Left lung (tissue), 14 donors: ENCODE measurements at places on chromosomes 5 and 9. TPM values are rescaled to one million over a fixed set of nuclear protein-coding genes. Genes with fewer than 3 reads are reported as not detected.

- H3K4me3 ChIP-seq: no peak overlapping the region
- DNase-seq: no peak
- no peaks in the 10 kb centered on the region for H3K27me3 ChIP-seq
These were observed 26.6 kb downstream of the IDNK start for GRCh38 chr9:83649515-83649914.

DNA sequence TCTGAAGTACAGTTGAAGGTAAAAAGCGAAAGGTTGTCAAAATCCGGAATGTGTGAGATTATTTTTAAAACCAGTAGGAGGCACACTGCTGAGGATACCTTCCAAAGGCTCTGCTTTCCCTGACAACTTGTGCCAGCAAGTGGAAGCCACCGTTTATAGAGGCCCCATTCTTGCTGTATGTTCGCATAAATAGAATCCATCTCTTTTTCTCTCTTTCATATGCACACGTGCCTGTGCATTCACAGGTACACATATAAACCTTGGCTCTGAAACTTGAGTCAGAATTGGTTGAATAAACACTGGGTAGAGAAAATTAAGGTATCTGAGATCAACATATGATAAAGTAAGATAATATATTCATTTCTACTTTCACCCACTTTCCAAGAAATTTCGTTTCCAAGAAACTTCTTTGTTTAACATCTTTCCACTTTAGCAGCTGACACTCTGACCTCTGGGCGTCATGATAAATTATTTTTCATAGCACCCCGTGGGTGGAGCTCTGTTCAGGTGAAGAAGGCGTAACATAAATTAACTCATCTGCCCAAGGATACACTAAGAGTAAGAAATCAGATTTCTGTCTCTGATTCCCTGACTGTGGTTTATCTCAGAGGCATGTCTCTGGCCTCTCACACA, 63.7 kb upstream of the RICTOR start:
- H3K4me1 ChIP-seq: no peaks in the 10 kb centered on the region
- H3K36me3 ChIP-seq: no peaks in the 10 kb centered on the region
- DNase-seq: no peak
- H3K27me3 ChIP-seq: no peaks in the 10 kb centered on the region

- no peaks in the 10 kb centered on the region for H3K36me3 ChIP-seq
- H3K4me3 ChIP-seq: no peak overlapping the region
- H3K27me3 ChIP-seq: no peaks in the 10 kb centered on the region
- DNase-seq: no peak
- no peak overlapping the region for H3K27ac ChIP-seq
- no peaks in the 10 kb centered on the region for H3K4me1 ChIP-seq
These were observed 175.2 kb upstream of the DAP start for GRCh38 chr5:10936081-10936855.

- H3K27ac ChIP-seq: no peak overlapping the region
- no peak overlapping the region for H3K4me3 ChIP-seq
- no peaks in the 10 kb centered on the region for H3K27me3 ChIP-seq
- H3K4me1 ChIP-seq: peaks cover 6% of the 10 kb centered on the region
These were observed 16.2 kb downstream of the PGGT1B start for GRCh38 chr5:115246361-115246991.

DNA sequence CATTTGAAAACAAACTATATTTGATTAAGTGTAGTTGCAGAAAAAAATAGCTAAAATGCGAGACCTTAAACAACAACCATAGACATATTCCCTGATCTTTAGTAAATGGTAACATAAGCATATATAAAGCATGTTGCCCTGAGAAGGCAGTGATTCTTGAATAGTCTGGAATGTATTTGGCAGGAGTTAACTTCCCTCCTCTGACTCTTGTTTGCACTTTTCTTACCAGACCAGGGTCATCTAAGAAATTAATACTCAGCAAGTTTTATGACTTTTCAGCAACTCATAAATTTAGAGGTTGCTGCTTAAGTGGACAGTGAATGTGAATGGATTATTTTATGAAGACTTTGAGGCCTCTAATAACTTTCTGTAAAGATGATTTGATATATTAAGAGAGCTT, 55.3 kb upstream of the NUDT12 start:
- no peaks in the 10 kb centered on the region for H3K27me3 ChIP-seq
- H3K4me3 ChIP-seq: no peak overlapping the region
- no peak for DNase-seq
- no peak overlapping the region for H3K27ac ChIP-seq
- no peaks in the 10 kb centered on the region for H3K36me3 ChIP-seq
- no peaks in the 10 kb centered on the region for H3K4me1 ChIP-seq

DNA sequence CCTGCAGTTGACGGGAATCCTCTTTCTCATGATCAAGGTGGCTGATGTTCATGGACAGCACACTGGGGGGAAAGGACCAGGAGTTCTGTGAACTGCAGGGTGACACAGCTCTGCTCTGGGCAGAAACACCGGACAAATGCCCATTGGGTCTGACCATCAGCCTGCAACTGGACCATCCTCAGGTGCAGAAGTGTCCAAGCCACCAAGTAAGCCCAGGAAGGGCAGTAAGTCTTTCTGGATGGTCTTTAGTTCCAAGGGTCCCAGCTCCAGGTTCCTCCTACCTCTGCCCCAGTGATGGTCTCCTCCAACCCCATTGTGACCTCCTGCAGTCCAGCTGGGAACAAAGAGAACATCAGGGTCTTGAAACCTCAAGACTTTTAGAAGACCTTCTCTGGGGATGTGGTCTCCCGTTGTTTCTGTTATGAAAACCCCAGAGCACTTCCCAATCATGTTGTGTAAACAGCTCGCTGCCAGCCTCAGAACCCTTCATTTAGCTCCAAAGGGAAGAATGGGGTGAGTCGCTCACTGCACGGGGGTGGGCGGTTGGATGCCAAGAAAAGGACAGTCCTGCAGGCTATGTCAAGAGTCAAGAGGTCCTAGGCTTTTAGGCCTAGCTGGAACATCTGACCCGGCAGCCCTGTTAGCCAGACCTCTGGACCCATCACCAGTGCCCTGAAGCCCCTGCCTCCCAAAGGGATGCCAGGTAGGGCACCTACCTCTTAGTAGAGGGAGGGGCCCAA, 41.8 kb upstream of the TCF7 start:
- H3K4me3 ChIP-seq: no peak overlapping the region
- H3K36me3 ChIP-seq: no peaks in the 10 kb centered on the region
- no peak overlapping the region for H3K27ac ChIP-seq
- DNase-seq: no peak

DNA sequence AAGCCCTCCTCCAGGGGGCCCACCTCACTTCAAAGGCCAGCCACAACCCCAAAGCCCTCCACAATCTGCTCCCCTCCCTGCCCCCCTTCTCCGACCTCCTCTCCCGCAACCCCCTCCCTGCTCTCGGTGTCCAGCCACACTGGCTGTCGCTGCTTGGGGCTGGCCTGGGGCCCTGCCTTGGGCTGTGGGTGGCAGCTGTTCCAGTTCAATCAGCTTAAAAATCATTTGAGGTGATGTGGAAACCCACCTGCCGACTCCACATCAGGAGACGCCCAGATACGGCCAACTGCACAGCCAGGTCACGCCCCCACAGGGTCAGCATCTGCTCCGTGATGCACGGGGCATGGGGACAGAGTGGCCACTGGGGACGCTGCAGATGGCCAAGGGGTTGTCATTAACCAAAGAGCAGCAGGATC, 107.0 kb upstream of the MVB12B start:
- peaks cover 30% of the 10 kb centered on the region for H3K27me3 ChIP-seq
- H3K4me3 ChIP-seq: no peak overlapping the region
- no peaks in the 10 kb centered on the region for H3K36me3 ChIP-seq

DNA sequence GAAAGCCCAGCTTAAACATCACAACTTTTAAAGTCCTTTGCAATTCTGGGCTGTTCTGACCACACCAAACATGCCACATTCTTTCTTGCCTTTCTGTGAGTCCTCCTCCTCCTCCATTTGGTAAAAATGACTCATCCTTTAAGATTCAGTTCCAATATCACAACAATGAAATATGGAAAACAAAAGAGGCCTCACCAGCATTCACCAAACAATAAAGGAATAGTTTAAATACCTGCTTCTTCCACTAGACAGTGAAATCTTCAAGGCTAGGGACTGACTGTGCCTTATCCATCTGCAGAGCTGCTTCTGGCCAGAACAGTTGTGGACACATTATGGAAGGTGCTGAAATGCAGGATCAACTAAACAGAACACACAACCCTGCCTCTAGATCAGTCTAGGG, 36.0 kb downstream of the NR6A1 start:
- DNase-seq: no peak
- H3K4me1 ChIP-seq: peaks cover 11% of the 10 kb centered on the region
- no peak overlapping the region for H3K4me3 ChIP-seq
- H3K27me3 ChIP-seq: no peaks in the 10 kb centered on the region
- H3K36me3 ChIP-seq: no peaks in the 10 kb centered on the region

DNA sequence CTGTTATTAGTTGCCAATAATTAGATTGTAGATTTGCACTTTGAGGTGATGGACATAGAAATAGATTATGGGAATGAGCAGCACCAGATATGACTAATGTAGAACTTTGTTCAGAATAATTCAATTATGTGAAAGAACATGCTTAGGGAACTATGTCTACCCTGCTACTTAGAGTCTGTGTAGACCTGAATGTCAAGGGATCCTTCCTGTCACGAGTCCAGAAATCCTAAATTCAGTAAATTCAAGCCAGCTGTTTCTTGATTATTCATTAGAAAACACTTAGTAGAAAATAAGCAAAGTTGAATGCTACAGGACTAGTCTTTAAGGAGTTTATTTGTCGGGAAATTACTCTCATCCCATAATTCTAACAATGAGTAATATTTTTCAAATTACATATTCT, 887.3 kb upstream of the SEMA6A start:
- no peak for DNase-seq
- H3K4me3 ChIP-seq: no peak overlapping the region
- H3K36me3 ChIP-seq: no peaks in the 10 kb centered on the region
- no peaks in the 10 kb centered on the region for H3K4me1 ChIP-seq
- no peak overlapping the region for H3K27ac ChIP-seq

- DNase-seq: no peak
- no peak overlapping the region for H3K4me3 ChIP-seq
- peaks cover 3% of the 10 kb centered on the region for H3K4me1 ChIP-seq
- peaks cover 6% of the 10 kb centered on the region for H3K27me3 ChIP-seq
- no peak overlapping the region for H3K27ac ChIP-seq
These were observed 36.6 kb upstream of the ARSB start for GRCh38 chr5:79021753-79022152.

- no peaks in the 10 kb centered on the region for H3K4me1 ChIP-seq
- H3K27me3 ChIP-seq: no peaks in the 10 kb centered on the region
These were observed 226.8 kb upstream of the IRX4 start for GRCh38 chr5:2109566-2109965.

- H3K27me3 ChIP-seq: no peaks in the 10 kb centered on the region
- no peaks in the 10 kb centered on the region for H3K4me1 ChIP-seq
- no peaks in the 10 kb centered on the region for H3K36me3 ChIP-seq
- DNase-seq: no peak
- H3K27ac ChIP-seq: no peak overlapping the region
These were observed 51.1 kb downstream of the STARD4 start for GRCh38 chr5:111461255-111461671.

DNA sequence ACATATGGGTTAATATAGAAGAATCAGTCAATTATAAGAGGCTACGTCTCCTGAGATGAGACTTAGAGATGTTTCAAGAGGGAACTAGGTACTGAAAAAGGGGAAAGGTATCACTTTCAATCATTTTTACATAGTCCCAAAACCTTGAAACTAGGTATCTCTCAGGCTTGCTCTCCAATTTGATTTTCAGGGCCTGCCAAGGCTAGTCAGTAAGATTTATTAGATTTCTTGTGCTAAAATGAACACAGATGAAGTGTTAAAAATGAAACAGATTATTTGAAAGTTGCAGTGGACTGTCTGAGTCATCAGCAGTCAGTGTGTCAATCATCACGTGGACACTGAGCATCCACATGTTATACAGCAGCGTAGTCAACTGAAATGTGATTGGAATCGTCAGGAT, 591.1 kb downstream of the DTWD2 start:
- H3K4me3 ChIP-seq: no peak overlapping the region
- no peaks in the 10 kb centered on the region for H3K27me3 ChIP-seq
- H3K27ac ChIP-seq: no peak overlapping the region

DNA sequence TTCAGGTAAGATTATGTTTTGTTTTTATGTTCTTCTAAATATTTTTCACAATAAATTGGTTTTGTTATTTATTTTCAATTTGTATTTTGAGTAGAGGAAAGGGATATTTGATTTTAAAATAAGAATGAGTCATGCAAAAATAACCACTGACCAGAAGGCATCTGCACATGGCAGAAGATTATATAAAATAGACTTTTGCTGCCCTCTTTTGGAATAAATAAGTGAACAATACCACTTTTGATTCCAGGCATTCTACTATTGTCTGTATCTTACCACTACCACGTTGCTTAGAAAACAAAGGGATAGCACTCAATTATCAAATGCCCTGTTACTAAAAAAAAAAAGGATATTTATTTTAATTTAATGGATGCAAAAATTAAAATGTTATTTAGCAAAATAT, 227.3 kb upstream of the ITGA1 start:
- H3K4me1 ChIP-seq: no peaks in the 10 kb centered on the region
- H3K27me3 ChIP-seq: no peaks in the 10 kb centered on the region
- no peak for DNase-seq
- H3K36me3 ChIP-seq: no peaks in the 10 kb centered on the region
- H3K4me3 ChIP-seq: no peak overlapping the region

- H3K4me1 ChIP-seq: no peaks in the 10 kb centered on the region
- no peak overlapping the region for H3K27ac ChIP-seq
- H3K4me3 ChIP-seq: no peak overlapping the region
- no peaks in the 10 kb centered on the region for H3K36me3 ChIP-seq
- no peaks in the 10 kb centered on the region for H3K27me3 ChIP-seq
These were observed 28.0 kb downstream of the NLN start for GRCh38 chr5:65749956-65750355.

- no peaks in the 10 kb centered on the region for H3K27me3 ChIP-seq
- no peaks in the 10 kb centered on the region for H3K4me1 ChIP-seq
- no peaks in the 10 kb centered on the region for H3K36me3 ChIP-seq
- DNase-seq: no peak
These were observed 45.7 kb upstream of the PITX1 start for GRCh38 chr5:135079760-135080159.

GRCh38 chr9:136255896-136256890, 10.6 kb upstream of the QSOX2 start:
- H3K36me3 ChIP-seq: no peaks in the 10 kb centered on the region
- H3K27me3 ChIP-seq: no peaks in the 10 kb centered on the region
- no peaks in the 10 kb centered on the region for H3K4me1 ChIP-seq
- peak; percentile 59 for DNase-seq

The FRRS1L gene
- 0.47 TPM for total RNA-seq

The MYMK gene
- total RNA-seq: not detected

The EFNA5 gene
- total RNA-seq: 8.8 TPM

The C5orf46 gene
- total RNA-seq: not detected

The HAVCR2 gene
- total RNA-seq: 50.9 TPM

The GHR gene
- total RNA-seq: 6.3 TPM

The CENPK gene
- total RNA-seq: 8.3 TPM

The PCDHGB2 gene
- 2.3 TPM for total RNA-seq

The GRIA1 gene
- total RNA-seq: 3.4 TPM

The OR1L8 gene
- total RNA-seq: not detected
